Activated naive CD8-positive, alpha-beta T cell treated with anti-CD3 and anti-CD28 coated beads for 36 hours (primary cell): ENCODE measurements at places on chromosomes 5 and 9. TPM values are rescaled to one million over a fixed set of nuclear protein-coding genes. Genes with fewer than 3 reads are reported as not detected.

- peaks cover 40% of the 10 kb centered on the region for H3K4me1 ChIP-seq
- no peaks in the 10 kb centered on the region for H3K27me3 ChIP-seq
- no peak overlapping the region for H3K27ac ChIP-seq
- H3K36me3 ChIP-seq, result peaks cover 54% of the 10 kb centered on the region
- DNase-seq, result no peak
Observed at GRCh38 chr9:110252509-110253139, 3.7 kb downstream of the TXN start.

DNA sequence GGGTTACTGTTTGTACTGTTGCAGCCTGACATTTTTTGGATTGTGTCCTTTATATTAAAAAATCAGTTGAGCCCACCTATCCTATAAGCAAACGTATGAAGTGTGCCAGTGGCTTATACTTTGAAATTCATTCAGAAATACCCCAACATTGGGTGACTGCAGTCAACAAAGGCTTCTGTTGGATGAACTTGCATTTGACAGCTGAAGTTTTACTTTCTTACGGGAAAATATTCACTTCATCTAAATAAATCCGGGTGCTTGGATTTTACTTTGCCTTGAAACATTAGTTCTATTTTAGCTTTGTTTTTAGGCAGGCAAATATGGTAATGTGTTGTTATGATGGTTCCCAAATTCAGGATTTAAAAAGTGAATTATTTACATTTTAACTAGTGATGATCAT, 21.7 kb downstream of the EXOSC2 start:
- no peak overlapping the region for H3K27ac ChIP-seq
- H3K4me1 ChIP-seq, result peaks cover 30% of the 10 kb centered on the region
- H3K27me3 ChIP-seq, result no peaks in the 10 kb centered on the region

GRCh38 chr5:125343015-125343414, 596.6 kb upstream of the ZNF608 start:
- no peak overlapping the region for H3K4me3 ChIP-seq
- no peaks in the 10 kb centered on the region for H3K36me3 ChIP-seq
- DNase-seq, result no peak
- H3K27ac ChIP-seq, result no peak overlapping the region

DNA sequence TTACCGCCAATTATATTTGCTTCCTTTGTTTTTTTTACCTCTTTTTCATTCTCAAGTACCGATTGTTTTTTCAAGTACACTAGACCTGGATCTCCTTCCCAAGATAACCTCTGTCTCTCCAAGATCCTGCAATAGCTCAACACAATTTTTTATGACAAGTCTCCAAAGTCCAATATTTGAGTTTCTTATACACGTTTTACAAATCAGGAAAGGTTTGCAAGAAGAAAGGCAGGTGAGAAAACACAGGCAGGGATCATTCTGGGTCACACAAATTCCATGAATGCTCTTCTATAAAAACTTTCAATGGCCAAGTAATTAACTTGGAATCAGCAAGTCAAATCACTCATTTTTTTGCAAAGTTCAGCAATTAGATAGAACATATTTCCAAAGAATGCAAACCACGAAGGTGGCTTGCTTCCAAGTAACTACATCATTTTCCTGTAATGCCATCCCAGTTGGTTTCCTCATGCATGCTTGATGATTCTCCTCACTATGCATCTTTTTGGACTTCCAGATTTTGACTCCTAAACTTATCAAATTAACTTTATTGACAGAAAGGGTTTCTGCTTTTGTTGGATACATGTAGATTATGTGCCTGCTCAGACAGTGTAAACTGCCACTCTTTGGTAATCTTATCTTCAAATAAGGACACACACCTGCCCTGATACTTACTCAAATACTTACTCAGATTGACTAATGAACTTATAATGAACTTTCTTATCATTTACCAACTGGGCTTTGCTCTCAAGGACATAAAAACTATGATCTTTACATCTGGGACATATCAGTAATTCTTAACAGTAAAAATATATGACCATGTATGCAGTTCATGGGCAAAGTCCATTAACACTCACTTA, 24.7 kb upstream of the IFNE start:
- H3K4me1 ChIP-seq, result peaks cover 8% of the 10 kb centered on the region
- H3K36me3 ChIP-seq, result peaks cover 4% of the 10 kb centered on the region
- H3K27me3 ChIP-seq, result no peaks in the 10 kb centered on the region

DNA sequence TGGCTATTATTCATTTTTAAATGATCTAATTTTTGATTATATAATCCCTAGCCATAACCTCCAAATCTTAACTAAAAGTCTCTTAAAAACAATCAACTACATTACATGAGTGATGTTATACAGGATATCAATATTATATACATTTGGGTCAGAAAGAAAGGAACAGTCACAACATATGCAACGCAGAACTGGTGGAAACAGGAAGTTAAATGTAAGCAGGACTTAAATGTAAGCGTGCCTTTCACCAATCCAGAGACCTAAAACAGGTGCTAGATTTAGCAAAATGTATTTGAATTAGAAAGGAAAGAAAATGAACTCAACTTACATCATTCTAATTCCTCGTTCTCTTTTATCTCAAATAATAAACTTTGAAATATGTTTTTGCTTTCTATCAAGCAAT, 738.5 kb downstream of the PTPRD start:
- no peaks in the 10 kb centered on the region for H3K27me3 ChIP-seq
- no peaks in the 10 kb centered on the region for H3K4me1 ChIP-seq
- no peaks in the 10 kb centered on the region for H3K36me3 ChIP-seq
- H3K4me3 ChIP-seq, result no peak overlapping the region
- H3K27ac ChIP-seq, result no peak overlapping the region

- no peak for DNase-seq
- H3K27me3 ChIP-seq, result peaks cover 4% of the 10 kb centered on the region
Observed at GRCh38 chr5:17355586-17356346, 138.3 kb downstream of the BASP1 start.

GRCh38 chr9:115604831-115605483, 487.0 kb upstream of the TNC start:
- H3K4me1 ChIP-seq, result no peaks in the 10 kb centered on the region
- no peak overlapping the region for H3K27ac ChIP-seq
- no peak overlapping the region for H3K4me3 ChIP-seq

- no peaks in the 10 kb centered on the region for H3K27me3 ChIP-seq
- peaks cover 24% of the 10 kb centered on the region for H3K36me3 ChIP-seq
- DNase-seq, result no peak
- no peak within 1 kb of the TSS for H3K4me3 ChIP-seq
- H3K4me1 ChIP-seq, result no peaks in the 10 kb centered on the region
- no peak within 1 kb of the TSS for H3K27ac ChIP-seq
Observed at GRCh38 chr5:169980418-169981053, at the start of gene INSYN2B. Gene INSYN2B, minus strand, starts transcription at chr5:169980495. Its CDS starts 96,597 bp downstream, at chr5:169883898.

- no peak overlapping the region for H3K27ac ChIP-seq
- H3K4me3 ChIP-seq, result no peak overlapping the region
- H3K27me3 ChIP-seq, result peaks cover 68% of the 10 kb centered on the region
- DNase-seq, result no peak
- H3K4me1 ChIP-seq, result peaks cover 9% of the 10 kb centered on the region
Observed at GRCh38 chr9:130667120-130667435, 2.7 kb downstream of the PRDM12 start.

DNA sequence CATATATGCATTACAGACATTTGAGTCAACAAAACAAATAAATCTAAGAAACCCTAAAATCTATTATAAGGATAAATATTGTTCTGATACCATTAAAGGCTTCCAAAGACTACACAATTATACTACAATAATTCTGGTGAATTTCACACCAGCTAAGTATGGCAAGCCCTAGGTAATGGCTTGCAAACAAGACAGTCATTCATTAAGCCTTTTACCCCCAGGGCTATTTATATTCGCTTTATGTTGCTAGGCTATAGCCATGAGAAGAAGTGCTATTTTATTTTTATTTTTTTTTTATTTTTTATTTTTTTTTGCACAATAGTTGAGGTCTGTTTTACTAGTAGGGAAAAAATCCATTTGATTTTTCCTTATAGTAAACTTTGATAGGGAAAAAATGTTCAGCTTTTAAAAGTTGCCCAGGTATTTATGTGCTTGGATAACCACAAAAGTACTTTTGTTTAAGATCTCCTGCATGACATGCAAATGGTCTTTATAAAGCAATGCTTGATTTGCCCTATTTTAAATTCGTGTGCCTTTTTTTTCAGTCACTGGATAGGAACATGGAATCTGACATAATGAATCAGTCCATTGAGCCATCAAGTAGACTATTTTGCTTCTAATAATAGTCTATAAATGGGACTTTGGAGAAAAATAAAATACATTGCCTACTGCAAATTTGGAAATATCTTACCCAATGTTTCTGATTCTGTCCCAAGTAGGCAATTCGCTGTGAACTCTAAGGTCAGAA, 946.3 kb upstream of the COX7C start:
- no peak overlapping the region for H3K27ac ChIP-seq
- DNase-seq, result no peak
- no peaks in the 10 kb centered on the region for H3K27me3 ChIP-seq
- H3K4me3 ChIP-seq, result no peak overlapping the region
- H3K36me3 ChIP-seq, result no peaks in the 10 kb centered on the region

- no peak for DNase-seq
- H3K27ac ChIP-seq, result no peak overlapping the region
- no peak overlapping the region for H3K4me3 ChIP-seq
- no peaks in the 10 kb centered on the region for H3K27me3 ChIP-seq
Observed at GRCh38 chr5:39233783-39234182, 14.4 kb upstream of the FYB1 start.

DNA sequence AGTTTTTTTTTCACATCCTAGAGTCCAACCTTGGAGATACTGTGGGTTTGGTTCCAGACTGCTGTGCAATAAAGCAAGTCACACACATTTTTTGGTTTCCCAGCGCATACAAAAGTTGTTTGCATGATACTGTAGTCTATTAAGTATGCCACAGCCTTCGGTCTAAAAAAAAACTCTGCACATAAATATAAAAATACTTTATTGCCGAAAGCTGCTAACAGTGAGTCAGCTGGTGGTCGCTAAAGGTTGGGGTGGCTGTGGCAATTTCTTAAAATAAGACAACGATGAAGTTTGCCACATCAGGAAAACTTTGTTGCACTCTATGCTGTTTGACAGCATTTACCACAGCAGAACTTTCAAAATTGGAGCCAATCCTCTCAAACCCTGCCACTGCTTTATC, 37.4 kb downstream of the UBQLN1 start:
- peaks cover 27% of the 10 kb centered on the region for H3K36me3 ChIP-seq
- no peaks in the 10 kb centered on the region for H3K27me3 ChIP-seq
- DNase-seq, result no peak
- no peak overlapping the region for H3K4me3 ChIP-seq

- no peak overlapping the region for H3K4me3 ChIP-seq
- H3K4me1 ChIP-seq, result no peaks in the 10 kb centered on the region
- H3K27me3 ChIP-seq, result no peaks in the 10 kb centered on the region
- no peaks in the 10 kb centered on the region for H3K36me3 ChIP-seq
Observed at GRCh38 chr9:20671635-20672034, 12.4 kb upstream of the FOCAD start.

Gene OR1J2
- not detected for total RNA-seq
